ENCODE measurements at places on chromosomes 13 and 19. TPM values are rescaled to one million over a fixed set of nuclear protein-coding genes. Genes with fewer than 3 reads are reported as not detected.

Gene CACNG7
- 6.3 TPM for polyA plus RNA-seq

Gene TINCR
- polyA plus RNA-seq: 1.9 TPM

Gene CBARP
- polyA plus RNA-seq: 1.7 TPM

Gene KASH5
- 0.17 TPM for polyA plus RNA-seq

Gene C1QTNF9
- not detected for polyA plus RNA-seq

Gene CRLF1
- 2.7 TPM for polyA plus RNA-seq

Gene NOVA2
- 0.24 TPM for polyA plus RNA-seq

Gene KIR2DL4
- polyA plus RNA-seq: not detected

Gene RNASEH2B
- 26.5 TPM for polyA plus RNA-seq

Gene PSG1
- 0.41 TPM for polyA plus RNA-seq

Data from A549 (cell line).